ENCODE measurements at places on chromosomes 7 and 10.

- DNase-seq: no peak
Observed at GRCh38 chr7:48505051-48505450, 333.8 kb downstream of the ABCA13 start.

DNA sequence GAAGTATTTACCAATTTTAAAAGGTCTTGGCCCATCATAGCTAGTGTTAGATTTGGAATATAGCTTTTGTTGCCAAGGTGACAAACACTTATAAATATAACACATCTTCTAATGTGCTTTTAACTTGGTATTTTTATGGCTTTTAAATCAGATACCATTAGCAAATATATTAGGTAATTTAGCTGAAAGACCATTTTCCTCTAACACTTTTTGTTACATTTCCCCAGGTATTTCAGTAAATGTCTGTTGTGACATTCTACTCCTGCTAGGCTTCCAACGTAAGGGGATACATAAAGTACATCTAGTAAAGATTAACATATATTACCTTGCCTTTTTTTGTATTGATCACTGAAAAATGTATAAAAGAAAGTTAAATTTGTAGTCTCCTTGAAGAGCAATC, 75.0 kb upstream of the SEM1 start:
- no peak for DNase-seq

DNA sequence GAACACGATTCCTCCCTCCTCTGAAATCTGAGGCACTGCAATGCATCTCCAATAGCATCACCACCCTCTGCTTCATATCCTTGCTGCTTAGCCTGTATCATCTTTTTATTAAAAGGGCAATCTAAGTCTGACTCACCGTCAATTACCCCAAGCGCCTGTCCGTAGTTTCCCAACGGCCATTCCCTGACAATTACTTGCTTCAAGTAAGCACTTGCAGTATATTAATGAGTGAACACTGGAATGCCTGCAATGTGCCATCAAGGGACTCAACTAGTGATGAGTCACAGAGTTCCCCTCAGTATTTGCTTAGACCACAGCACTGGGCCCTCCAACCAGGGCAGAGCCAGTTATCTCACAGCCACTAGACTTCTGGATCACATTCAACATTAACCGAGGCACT, 19.5 kb upstream of the PPP1R3C start:
- no peak for DNase-seq

DNA sequence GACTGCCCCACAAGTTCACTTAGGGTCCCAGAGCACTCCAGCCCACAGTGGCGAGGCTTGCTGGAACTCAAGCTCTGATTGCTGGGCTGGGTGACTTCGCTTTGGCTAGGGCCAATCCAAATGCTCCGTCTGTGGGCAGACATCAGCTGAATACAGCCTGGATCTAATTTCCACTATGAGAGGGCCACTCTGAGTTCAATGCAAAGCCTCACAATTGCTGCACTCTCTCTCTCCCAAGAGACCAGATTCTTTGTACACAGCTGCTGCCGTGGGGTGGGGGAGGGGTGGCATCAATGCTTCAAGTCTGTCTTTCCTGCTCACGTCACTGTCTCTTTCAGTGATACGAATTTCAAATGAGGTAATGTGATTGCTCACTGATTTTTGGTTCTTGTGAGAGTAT, 47.3 kb upstream of the BPGM start:
- DNase-seq: no peak

DNA sequence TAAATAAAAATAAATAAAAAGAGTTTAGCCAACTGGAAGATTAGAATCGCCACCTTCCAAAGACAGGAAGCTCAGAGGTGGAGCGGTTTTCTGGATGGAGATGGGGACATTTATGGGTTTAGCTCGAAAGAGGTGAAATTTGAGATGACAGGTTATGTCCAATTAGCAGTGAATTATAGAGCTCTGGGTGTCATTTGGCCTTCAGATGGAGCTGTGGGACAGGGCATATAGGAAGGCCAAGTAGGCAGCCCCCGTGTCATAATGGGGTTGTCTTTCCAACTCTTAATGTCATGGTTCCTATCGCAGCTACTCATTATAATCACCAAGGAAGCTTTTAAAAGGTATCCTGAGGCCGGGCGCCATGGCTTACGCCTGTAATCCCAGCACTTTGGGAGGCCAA, 21.0 kb upstream of the EEPD1 start:
- no peak for DNase-seq

GRCh38 chr7:121330053-121330833, 1.4 kb downstream of the WNT16 start:
- no peak for DNase-seq

GRCh38 chr10:67246066-67246555, 320.3 kb downstream of the LRRTM3 start:
- no peak for DNase-seq

GRCh38 chr10:104809288-104810090, 168.4 kb downstream of the SORCS3 start:
- DNase-seq: no peak

- DNase-seq: no peak
Observed at GRCh38 chr10:11192304-11193000, 174.8 kb downstream of the CELF2 start.

DNA sequence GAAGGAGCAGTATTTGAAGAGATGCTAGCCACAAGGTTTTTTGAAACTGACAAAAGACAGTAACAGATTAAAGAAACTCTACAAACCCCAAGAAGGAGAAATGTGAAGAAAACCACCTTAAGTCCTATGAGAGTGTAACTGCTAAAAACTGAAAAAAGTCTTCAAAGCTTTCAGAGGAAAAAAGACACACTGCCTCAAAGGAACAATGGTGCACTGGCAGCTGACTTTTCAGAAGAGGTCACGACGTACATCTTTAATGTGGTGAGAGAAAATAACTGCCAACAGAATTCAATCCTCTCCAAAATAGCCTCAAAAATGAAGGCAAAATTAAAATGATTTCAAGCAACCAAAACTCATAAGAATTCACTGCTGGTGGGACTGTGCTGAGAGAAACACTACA, 94.0 kb downstream of the VIPR2 start:
- DNase-seq: no peak

- DNase-seq: no peak
Observed at GRCh38 chr7:16359216-16359615, 62.1 kb downstream of the CRPPA start.

GRCh38 chr10:94213980-94214379, 148.8 kb downstream of the NOC3L start:
- no peak for DNase-seq

DNA sequence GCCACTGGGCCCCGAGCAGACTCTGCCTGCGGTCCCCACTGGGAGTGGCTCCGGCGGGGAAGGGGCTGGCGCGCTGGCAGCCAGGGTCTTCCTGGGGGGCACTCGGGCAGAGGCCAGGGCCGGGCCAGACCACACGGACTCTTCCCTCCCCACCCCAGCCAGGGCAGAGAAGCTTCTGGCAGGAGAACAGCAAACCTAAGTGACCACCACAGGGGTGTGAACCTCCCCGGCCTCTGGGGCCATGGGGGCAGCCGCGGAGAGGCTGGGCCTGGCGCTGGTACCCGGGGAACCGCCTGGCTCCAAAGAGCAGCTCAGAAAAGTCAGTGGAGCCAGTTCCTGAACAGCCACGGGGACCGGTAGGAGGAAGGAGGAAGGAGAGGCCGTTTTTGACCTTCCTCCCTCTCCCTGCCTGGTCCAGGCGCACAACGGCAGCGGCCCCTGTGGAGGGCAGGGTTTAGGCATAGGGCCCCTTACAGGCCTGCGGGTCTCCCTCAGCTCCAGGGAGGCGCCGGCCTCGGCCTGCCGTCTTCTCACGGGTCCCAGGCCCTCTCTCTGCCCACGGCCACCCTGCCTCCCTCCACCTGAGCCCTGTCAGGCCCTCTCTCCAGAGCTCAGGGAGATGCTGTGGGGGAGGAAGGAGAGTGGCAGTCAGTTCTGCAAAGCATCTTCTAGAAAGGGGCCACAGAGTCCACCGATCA, 51.8 kb downstream of the TMEM209 start:
- DNase-seq: no peak

Data from cortex of kidney (tissue), 1 donor.